Dermis blood vessel endothelial cell (primary cell): ENCODE measurements at places on chromosomes 12 and 14. TPM values are rescaled to one million over a fixed set of nuclear protein-coding genes. Genes with fewer than 3 reads are reported as not detected.

The GPD1 gene
- total RNA-seq = not detected in 2 replicates

DNA sequence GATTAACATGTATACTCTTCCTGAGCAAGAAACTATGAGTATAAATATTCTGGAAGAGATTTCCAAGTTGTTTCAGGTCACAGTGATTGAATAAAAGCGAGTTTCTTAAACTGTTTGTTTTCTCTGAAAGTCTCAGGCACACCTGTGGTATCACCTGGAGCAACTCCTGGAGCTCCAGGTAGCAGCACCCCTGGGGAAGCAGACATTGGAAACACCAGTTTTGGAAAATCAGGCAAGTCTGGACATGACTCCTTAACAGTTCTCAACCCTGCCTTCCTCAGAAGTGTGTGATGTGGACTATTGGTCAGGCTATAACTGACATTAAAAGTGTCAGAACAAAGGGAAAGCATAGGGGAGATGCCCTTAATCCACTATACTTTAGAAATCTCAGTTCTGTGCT, 217.6 kb upstream of the CNTN1 start:
- DNase-seq = no peak

DNA sequence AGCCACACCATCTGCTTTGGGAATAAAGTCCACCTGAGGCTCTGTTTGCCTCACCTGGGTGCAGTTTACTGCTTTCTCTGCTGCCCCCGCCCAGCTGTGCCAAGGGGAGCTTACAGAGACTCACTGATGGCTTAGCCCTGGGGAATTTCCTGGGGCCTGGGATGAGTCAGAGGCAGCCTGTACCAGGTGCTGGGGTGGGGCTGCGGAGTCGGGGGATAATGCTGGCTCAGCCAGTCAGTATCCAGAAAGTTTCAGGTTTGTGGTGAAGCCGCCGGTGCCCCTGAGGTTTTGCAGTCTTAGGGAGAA, 22.3 kb downstream of the PLEKHG3 start:
- DNase-seq = no peak

GRCh38 chr12:5088586-5089264, 45.0 kb downstream of the KCNA5 start:
- no peak for DNase-seq

- DNase-seq = no peak
Measured at GRCh38 chr14:33343016-33343415, 404.3 kb downstream of the NPAS3 start.

DNA sequence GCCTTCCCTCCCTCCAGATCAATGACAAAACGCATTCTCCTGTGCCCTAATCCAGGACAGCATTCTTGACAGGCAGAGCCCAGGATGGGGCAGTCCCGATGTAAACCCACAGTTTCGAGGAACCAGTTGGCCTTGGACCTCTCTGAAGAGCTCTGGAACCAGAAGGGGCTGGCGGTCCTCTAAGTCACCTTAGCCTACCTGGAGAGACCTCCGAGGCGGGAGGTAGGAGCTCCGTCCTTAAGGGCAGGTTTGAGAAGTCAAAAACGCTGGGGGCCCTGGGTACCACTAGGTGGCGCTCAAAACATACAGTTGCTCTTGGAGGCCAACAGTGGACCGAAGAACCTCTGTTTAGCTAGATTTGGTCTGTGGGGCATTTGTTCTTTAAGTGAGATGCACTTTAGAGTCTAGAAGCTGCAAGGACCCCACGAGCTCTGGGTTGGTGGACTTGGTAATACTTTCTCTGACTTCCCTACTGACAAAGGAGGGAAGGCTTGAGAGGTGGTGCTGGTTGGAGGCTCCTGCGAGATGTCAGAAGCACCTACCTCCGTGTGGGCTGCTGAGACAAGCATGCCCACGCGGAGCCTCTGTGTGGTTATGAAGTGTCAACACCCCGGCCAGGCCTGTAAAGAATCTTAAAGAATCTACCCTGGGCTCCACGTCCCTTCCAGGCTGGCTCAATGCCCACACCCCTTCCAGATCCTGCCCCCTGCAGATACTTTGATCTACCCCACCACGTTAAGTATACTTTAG, 74.8 kb upstream of the CHST11 start:
- peak; percentile 91 for DNase-seq

DNA sequence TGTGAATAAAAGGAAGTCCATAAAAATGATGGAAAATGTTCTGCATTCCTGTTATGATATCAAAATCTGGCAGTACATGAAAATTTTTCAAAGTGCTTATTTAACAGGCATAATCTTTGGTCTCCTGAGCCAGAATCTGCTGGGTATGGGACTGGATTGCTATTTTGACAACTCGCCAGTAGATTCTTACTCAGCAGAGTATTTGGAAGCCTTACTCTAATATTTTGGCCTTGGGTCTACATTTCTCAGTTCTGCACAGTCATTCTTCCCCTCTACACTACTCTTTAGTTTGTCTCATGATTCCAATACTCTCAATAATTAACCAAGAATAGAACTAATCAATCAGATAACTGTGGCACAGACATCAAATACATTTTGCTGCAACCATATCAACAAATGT, 1.1 kb upstream of the SLCO1B1 start:
- DNase-seq = no peak

DNA sequence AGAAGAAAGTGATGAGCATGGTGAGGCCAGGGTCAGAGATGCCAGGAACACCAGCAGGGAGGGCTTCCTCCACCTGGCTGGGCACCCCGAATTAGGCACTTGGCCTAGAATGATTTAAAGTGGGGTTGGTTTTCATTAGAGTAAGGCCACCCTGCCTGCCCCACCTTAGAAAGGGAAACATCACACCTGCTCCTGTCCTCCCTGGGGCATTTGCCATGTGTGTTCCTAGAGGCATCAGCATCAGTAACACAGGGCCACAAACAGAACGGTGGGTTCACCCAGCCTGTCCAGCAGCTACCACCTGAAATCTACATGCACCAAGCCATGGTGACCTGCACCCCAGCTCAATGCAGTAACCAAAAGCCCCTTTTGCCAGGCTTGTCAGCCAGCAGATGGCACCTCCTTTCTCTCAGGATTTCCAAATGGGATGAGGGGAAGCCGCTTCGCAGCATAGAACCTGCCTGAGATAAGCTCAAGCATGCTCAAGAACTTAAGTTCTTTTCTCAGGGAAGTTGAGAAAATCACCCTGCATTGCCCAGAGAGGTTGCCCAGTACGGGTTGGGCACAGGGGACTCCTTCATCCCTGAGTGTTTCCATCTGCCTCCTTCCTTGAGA, 338.8 kb downstream of the DPF3 start:
- no peak for DNase-seq

DNA sequence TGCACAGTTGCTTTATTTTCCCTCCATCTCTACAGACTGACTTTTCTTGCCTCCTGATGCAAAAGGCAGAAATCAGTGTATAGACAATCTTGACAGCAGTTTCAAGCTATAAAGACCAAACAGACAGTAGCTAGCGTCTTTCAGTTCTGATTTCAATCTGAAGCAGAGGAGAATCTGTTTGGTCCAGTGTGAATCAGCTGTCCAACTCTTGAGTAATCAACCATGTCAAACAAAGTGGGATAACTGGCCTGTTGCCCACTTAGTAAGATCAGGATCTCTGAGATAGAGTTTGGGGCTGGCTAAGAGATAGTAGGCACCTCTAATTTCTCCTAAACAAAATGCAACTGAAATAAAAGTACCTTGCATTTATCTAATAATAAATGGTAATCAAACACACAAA, 797.4 kb upstream of the FBXO33 start:
- no peak for DNase-seq
